Stomach (tissue), 19 donors: ENCODE measurements at places on chromosomes 3 and 15. TPM values are rescaled to one million over a fixed set of nuclear protein-coding genes. Genes with fewer than 3 reads are reported as not detected.
A peak's percentile ranks its signal among the peaks of the same experiment; 100 is the strongest.

- no peak for DNase-seq
- H3K36me3 ChIP-seq: no peaks in the 10 kb centered on the region
- H3K4me3 ChIP-seq: no peak overlapping the region
- no peak overlapping the region for H3K27ac ChIP-seq
Measured at GRCh38 chr3:8631661-8632060, 12.9 kb downstream of the SSUH2 start.

GRCh38 chr15:27707257-27707656 is 391.9 kb downstream of the OCA2 start:
- H3K4me1 ChIP-seq: no peaks in the 10 kb centered on the region
- no peaks in the 10 kb centered on the region for H3K27me3 ChIP-seq
- no peak for DNase-seq
- H3K27ac ChIP-seq: no peak overlapping the region

DNA sequence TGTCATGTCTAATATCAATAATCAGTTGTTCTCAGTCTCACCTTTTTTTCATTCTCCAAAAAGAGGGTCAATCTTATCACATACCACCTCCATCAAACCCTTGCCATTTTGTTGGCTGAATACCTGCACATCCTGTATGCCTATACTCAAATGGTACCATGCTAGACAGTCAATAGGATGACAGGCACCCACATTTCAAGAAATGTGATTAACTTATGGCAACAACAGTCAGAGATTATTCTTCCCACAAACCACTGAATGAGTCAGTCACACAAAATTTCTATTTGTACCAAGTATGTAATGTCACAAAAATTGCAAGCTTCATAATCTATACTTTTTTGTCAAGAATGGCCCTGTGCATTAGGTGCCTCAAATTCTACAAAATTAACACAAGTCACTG is 5.1 kb upstream of the SLC27A2 start:
- no peak for DNase-seq
- H3K4me3 ChIP-seq: no peak overlapping the region
- no peak overlapping the region for H3K27ac ChIP-seq
- H3K36me3 ChIP-seq: no peaks in the 10 kb centered on the region
- H3K4me1 ChIP-seq: peaks cover 4% of the 10 kb centered on the region

DNA sequence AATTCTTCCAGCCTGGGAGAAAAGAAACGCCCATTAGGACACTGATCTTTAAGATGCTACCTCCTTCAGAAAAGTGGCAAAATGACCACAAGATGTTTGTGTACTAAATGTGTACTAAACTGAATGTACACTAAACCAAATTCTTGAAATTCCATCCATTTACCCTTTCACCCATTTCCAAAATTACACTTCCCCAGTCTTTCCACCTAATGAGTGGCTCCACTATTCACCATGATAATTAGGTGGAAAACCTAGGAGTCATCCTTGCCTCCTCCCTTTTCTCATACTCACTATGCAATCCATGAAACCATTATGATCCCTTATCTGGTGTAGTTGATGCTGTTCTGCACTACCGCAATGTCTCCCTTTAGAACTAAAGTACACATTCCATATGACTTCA is 452.1 kb upstream of the THBS1 start:
- no peaks in the 10 kb centered on the region for H3K36me3 ChIP-seq
- H3K27ac ChIP-seq: peak overlapping the region; percentile 31
- no peak for DNase-seq
- no peaks in the 10 kb centered on the region for H3K27me3 ChIP-seq
- no peak overlapping the region for H3K4me3 ChIP-seq

- H3K27ac ChIP-seq: peak overlapping the region; percentile 15
- DNase-seq: peak; percentile 32
- no peaks in the 10 kb centered on the region for H3K36me3 ChIP-seq
- H3K27me3 ChIP-seq: no peaks in the 10 kb centered on the region
Measured at GRCh38 chr3:123447749-123448517, 957 bp downstream of the ADCY5 start.

The SAMMSON gene
- 0.87 TPM for polyA plus RNA-seq

The PLA2G4B gene
- 4.0 TPM for polyA plus RNA-seq

DNA sequence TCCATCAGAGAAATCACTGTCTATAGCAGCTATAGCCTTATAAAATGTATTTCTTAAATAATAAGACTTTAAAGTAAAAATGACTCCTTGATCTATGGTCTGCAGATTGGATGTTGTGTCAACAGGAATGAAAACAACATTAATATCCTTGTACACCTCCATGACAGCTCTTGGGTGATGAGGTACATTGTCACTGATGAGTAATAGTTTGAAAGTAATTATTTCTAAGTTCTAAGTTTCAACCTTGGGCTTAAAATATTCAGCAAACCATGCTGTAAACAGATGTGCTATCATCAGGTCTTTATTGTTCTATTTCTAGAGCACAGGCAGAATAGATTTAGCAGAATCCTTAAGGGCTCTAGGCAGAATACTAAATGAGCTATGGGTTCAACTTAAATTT is 568.2 kb upstream of the BCHE start:
- no peak for DNase-seq
- H3K27ac ChIP-seq: no peak overlapping the region
- no peak overlapping the region for H3K4me3 ChIP-seq
- H3K27me3 ChIP-seq: no peaks in the 10 kb centered on the region

- no peaks in the 10 kb centered on the region for H3K27me3 ChIP-seq
- H3K36me3 ChIP-seq: no peaks in the 10 kb centered on the region
- H3K27ac ChIP-seq: no peak overlapping the region
- DNase-seq: no peak
- H3K4me3 ChIP-seq: no peak overlapping the region
- peaks cover 39% of the 10 kb centered on the region for H3K4me1 ChIP-seq
Measured at GRCh38 chr3:57966829-57967228, 41.4 kb upstream of the FLNB start.

DNA sequence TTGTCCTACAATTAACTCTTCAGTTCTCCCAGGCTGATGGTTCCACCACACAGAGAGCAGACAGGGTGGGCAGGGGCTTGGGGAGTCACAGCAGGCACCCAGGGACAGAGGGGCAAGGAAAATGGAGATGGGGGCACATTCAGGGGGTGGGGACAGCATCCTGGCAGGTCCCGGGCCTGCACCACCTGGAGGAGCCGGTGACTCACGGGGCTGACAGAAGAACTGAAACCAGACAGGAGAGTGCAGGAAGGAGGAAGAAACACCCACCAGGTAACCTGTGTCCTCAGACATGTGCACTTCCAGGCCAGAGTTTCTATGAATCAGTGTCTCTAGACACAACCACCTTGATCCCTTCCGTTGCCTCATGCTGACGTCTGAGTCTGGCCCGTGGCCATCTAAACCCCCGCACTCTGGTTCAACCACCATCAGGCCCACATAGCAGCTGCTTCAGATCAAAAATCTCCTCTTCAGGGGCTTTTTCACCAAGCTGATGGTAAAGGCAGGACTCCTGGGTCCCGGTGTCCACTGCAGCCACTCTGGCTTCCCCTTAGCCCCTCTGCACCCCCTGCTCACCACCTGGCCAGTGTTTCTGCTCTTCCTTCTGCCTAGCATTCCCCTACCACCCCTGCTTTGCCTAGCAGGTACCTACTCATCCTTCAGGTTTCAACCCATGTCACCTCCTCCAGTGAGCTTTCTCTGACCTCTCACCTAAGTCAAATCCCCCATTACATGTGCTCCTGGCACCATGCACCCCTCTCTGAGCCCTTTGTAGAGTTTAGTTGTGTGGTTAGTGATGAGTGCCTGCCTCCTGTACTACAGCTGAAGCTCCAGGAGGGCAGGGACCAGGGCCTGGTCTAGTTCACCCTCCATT is 16.5 kb upstream of the CYP11A1 start:
- peak; percentile 44 for DNase-seq
- peaks cover 14% of the 10 kb centered on the region for H3K4me1 ChIP-seq
- no peak overlapping the region for H3K4me3 ChIP-seq
- no peaks in the 10 kb centered on the region for H3K27me3 ChIP-seq
- H3K36me3 ChIP-seq: no peaks in the 10 kb centered on the region
- peak overlapping the region; percentile 61 for H3K27ac ChIP-seq

GRCh38 chr15:99324082-99324620 is 72.9 kb downstream of the LRRC28 start:
- H3K27me3 ChIP-seq: no peaks in the 10 kb centered on the region
- H3K36me3 ChIP-seq: no peaks in the 10 kb centered on the region
- no peak overlapping the region for H3K27ac ChIP-seq
- H3K4me3 ChIP-seq: no peak overlapping the region
- H3K4me1 ChIP-seq: no peaks in the 10 kb centered on the region
